ENCODE measurements at places on chromosomes 1 and 21. TPM values are rescaled to one million over a fixed set of nuclear protein-coding genes. Genes with fewer than 3 reads are reported as not detected.

The ADORA3 gene
- not detected for total RNA-seq

The EPS15 gene
- 20.6 TPM for total RNA-seq

The FNDC5 gene
- not detected for total RNA-seq

The RBP7 gene
- 11.8 TPM for total RNA-seq

The SMG7 gene
- 8.5 TPM for total RNA-seq

The RNU1-1 gene
- total RNA-seq = under 0.01 TPM

GRCh38 chr1:164586591-164586990, 27.6 kb downstream of the PBX1 start:
- no peak for DNase-seq

DNA sequence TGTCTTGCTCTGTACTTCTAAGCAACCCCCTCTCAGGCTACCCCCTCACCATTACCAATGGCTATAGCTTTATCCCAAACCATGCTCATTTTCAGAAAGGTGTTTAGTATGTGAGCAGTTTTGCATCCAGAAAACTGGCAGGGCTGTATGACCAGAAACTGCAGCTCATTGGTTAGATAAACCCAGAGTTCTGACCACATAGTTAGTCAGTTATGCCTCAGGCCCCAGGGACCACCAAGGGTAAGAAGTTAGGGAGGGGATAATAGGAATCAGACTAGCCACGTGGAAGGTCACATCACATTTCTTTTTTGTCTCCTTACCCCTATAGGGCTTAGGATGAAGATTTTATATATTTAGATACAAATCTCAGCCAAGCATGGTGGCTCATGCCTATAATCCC, 1.2 kb downstream of the ITGA10 start:
- DNase-seq = no peak

DNA sequence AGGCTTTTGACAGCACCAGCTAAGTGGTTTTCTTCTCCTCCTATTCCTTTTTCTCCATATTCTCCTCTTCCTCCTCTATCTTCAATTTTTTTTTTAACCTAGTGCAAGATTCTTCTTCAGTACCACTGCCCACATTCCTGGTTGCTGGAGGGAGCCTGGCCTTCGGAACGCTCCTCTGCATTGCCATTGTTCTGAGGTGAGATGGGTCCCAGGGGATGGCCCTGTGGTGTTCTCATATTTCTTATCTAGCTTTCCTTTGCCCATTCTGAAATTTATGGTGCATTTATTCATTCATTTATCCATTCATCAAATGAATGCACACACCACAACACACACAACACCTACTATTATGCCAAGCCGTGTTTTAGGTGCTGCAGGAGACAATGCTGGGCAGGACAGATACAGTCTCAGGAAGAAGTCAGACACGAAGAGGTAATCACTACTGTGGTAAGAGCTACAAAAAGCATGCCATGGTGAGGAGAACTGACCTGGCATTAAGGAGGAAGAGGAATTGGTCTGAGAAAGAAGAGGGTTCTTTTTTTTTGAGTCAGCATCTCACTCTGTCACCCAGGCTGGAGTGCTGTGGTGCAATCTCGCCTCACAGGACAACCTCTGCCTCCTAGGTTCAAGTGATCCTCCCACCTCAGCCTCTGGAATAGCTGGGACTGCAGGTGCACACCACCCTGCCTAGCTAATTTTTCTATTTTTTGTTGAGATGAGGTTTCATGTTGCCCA, 47.5 kb upstream of the TDRD10 start:
- no peak for DNase-seq

GRCh38 chr1:200861937-200862647, 10.7 kb upstream of the GPR25 start:
- DNase-seq = no peak

GRCh38 chr1:19360016-19360415, 47.9 kb downstream of the SLC66A1 start:
- no peak for DNase-seq

- no peak for DNase-seq
These were observed 51.5 kb upstream of the SCYL3 start for GRCh38 chr1:169945181-169945580.

DNA sequence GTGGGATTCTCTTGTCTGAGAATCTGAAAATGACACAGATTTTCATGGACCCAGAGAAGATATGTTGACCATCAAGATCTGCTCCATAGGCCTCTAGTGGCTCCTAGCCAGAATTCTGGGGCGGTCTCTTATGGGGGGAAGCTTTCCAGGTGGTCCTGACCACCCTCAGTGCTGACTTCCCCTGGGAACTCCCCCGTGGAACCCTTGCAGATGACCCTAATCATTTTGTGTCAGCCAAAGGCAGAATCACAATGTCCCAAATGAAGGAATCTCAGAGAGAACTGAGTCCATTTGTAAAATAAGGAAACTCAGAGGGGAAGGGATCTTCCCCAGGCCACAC, 3.6 kb downstream of the HEYL start:
- no peak for DNase-seq

- no peak for DNase-seq
These were observed at the start of gene IL23R for GRCh38 chr1:67166196-67166595. TSS of gene IL23R (plus strand) at chr1:67166454. CDS start at chr1:67168121, 1,667 bp downstream.
